T-helper 2 cell (primary cell): ENCODE measurements at places on chromosomes 1 and 21.

- no peak for DNase-seq
These were observed 121.2 kb downstream of the SLC45A1 start for GRCh38 chr1:8439015-8439702.

DNA sequence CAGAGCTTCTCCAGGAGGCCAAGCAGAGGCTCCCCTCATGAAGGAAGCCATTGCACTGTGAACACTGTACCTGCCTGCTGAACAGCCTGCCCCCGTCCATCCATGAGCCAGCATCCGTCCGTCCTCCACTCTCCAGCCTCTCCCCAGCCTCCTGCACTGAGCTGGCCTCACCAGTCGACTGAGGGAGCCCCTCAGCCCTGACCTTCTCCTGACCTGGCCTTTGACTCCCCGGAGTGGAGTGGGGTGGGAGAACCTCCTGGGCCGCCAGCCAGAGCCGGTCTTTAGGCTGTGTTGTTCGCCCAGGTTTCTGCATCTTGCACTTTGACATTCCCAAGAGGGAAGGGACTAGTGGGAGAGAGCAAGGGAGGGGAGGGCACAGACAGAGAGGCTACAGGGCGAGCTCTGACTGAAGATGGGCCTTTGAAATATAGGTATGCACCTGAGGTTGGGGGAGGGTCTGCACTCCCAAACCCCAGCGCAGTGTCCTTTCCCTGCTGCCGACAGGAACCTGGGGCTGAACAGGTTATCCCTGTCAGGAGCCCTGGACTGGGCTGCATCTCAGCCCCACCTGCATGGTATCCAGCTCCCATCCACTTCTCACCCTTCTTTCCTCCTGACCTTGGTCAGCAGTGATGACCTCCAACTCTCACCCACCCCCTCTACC, 19.1 kb downstream of the CSF1 start:
- DNase-seq = no peak

- no peak for DNase-seq
These were observed 58.9 kb upstream of the LAPTM5 start for GRCh38 chr1:30816211-30817076.

DNA sequence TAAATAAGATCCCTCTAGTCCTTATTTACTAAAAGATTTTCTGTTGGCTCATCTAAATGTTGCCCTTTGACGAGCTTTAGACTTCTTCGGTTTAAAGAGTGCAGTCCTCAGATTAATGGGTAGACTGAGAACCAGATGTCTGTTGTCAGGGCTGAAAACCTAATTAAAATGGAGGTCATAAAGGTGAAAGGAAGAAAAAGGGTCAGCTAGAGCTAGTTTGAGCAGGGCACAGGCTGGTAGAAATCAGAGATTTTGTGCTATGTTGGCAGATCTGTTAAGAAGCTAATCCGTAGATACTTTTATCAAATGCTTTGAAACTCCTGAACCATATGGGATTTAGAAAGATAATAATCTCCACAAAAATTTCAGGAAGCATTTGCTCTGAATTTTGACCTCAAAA, 959.0 kb downstream of the PLA2G4A start:
- no peak for DNase-seq
